ENCODE measurements at places on chromosomes 12 and 14.
A peak's percentile ranks its signal among the peaks of the same experiment; 100 is the strongest.

DNA sequence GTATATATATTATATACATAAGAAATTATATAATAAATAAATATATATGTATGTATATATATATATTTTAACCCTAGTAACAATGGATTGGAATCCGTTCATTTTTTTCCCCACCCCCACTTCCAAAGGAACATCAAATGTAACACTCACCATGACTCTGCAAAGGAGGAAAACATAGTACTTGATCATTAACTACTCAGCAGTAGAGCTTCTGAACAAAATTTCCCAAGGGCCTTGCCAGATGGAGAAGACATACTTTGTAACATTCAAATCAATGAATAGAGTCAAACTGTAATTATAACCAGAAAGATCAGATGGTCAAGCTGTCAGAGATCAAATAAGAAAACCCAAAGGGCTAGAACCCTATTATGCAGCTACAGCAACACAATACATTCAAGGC lies 126.0 kb upstream of the CNTN1 start:
- DNase-seq, result no peak

GRCh38 chr12:89370421-89370831 lies 18.1 kb upstream of the DUSP6 start:
- peak; percentile 49 for DNase-seq

DNA sequence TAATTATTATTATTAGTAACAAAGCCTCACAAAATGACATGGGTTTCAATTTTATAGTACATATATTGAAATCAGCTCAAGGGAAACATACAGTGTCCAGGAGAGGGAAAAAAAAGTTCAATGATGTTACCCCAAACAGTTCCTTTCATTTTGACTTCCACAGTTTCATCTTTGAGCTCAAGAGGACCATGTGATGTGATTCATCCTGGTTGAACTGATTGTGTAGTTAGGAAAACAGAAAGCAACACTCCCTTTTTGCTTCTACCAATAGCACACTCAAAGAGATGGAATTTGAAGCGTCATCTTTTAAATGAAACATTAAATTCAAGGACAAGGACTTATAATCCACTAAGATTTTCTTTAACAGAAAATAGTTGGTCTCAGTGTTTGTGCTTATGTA lies 461.0 kb downstream of the FOXG1 start:
- no peak for DNase-seq

GRCh38 chr12:50661300-50662115 lies 102.4 kb upstream of the ATF1 start:
- no peak for DNase-seq

- DNase-seq, result no peak
Measured at GRCh38 chr12:66776974-66777373, 98.1 kb upstream of the GRIP1 start.

DNA sequence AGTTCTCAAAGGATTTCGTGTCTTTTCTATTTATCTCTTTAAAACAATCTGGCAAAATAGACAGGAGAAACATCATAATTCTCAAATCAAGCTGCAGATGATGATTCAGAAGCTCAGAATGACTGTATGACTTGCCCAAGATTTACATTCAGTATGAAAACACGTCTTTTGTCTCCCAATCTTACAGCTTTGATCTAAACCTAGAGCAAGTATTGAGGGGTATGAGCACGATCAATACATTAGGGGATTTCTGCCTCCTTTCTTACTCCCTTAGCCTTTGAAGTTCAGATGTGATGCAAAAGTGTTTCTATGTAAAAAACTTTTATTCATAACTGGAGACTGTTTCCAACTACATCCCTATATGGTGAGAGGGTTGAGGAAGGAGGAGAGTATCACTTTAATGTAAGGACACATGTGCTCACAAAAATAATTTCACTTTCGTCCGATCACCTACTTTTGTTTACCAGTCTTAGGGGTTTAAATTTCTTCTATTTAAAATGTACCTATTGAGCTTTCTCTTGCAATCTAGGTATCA lies 454.8 kb downstream of the TMTC2 start:
- no peak for DNase-seq

- DNase-seq, result no peak
Measured at GRCh38 chr12:69328426-69328825, 19.8 kb upstream of the LYZ start.

DNA sequence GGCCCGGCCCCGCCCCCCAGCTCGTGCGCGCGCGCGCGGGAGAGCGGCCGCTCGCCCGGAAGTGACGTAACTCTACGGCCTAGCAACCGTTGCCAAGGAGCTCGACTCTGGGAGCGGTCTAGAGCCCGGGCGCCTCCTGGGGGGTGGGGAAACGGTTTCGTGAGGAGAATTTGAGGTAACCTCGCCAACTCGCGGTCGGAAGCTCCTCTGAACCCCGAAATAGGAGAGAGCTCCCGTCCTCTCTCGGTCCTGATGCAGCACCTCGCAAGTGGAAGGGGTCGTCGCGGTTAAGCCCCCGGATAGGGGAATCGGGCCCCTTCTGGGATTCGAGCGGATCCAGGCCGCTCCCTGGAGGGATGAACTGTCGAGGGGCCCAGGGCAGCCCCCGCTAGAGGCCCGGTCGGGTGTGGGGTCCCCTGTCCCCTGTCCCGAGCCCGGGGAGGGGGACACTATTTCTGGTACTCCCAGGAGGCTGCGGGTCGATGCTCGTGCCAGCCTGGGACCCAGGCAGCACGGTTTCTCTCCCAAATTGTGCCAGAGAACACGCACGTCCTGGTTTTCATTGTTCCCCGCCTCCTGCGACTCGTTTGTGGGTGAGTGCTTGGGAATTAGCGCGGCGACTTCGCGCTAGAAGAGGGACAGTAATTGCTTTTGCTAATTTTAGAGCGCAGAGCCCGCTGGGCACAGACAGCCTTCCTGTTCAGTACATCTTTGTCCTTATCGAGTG lies at the start of gene IFT81:
IFT81 (plus strand) TSS at position 89 of the 727 bp plus-strand sequence. CDS start 3,024 bp downstream, outside the sequence.
- peak; percentile 98 for DNase-seq

GRCh38 chr14:25049568-25050268 lies at the start of gene STXBP6:
TSS of gene STXBP6 (minus strand) at chr14:25050147. CDS start at chr14:24974818, 75,329 bp downstream.
- DNase-seq, result peak; percentile 78

Data from transverse colon (tissue), 4 donors.